ENCODE measurements at places on chromosomes 5 and 9.

GRCh38 chr9:125202846-125203618, 2.7 kb downstream of the RABEPK start:
- no peak for DNase-seq

DNA sequence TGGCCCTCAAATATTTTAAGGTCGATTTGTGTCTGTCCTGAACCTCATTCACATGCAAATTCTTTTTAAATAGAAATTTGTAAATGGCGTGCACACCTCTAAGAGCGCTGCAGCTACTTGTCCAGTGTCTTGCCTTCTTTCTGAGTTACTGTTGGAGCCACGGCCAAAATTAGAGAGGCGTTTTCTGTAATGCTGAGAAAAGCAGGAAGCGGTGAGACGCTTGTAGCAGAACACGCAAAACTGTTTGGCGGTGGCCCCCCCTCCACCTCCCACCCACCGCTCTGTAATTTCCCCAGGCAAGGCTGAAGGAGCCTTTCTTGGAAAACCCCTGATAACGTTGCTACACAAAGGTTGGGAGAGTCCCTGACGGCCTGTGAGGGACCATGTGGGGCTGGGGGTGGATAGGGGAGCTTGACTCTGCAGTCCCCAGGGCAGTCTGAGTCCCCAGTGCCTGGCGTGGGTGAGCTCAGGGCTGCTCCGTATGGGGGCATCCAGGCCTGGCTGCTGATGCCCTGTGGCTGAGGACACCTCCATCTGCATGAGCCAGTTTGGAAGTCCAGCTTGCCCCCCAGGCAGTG, 96.5 kb downstream of the GADD45G start:
- peak; percentile 70 for DNase-seq

DNA sequence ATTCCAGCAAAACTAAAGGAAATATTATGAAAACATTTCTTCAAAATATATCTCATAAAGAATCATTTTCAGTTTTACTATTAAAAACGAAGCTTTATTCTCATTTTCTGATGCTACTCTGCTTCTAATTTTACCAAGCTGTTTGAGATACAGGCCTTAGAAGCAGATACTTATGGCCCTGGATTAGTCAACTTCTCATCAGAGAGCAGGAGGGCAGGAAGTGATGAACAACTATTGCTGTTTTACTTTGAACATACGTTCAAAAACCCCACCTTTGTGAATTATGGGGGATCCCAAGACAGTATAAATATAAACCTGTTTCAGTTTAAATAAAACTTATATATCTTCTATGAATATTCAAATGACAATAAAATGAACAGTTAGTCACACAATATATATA, 16.0 kb downstream of the MPDZ start:
- no peak for DNase-seq

GRCh38 chr5:93572608-93573353, 8.2 kb downstream of the NR2F1-AS1 start:
- no peak for DNase-seq

DNA sequence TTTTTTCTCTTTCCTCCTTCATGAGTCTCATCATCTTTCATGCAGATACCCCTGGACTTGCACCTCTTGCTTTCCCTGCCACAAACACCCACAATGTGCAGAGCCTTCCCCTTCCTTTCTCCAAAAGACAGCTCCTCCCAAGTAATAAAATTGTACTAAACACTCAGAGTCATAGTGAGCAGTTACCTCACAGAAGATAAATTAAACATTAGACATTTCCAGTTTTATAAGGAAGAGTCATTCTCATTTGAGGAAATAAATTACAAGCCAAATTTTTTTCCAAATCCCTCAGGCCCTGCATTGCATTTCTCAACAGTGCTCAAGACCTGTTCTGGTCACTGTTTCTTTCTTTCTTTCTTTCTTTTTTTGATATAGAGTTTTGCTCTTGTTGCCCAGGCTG, 131.5 kb downstream of the ATPSCKMT start:
- no peak for DNase-seq

DNA sequence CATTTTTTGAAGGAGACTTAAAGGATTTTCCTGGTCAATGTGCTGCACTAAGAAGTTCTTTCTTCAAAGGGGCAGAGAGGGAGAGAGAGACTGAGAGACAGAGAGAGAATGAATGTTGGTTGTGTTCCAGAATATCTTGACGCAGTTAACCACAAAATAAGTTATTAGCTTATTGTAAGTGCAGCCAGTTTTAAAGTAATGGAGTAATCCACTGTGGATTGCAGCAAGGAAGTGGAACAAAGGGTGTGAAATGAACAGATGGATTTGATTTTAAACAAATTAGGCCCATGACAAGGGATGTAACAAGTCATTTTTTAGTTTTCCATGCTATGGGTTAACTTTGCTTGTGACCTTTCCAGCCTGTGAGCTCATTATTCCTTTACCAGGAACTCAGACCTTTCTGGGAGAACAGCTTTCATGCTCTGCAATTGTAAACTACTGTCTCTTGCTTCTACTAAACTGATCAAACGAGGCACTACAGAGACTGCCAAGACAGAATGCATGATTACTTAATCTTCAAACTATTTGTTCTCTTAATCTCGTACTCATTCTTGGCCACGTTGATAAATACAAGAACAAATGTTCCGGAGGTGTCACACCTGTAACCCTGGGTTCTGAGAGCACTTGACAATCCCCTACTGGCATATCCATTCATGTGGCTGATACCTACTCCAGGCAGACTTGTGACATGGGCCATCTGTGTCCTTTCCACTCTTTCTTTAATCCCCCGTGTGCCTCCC, 131.1 kb downstream of the TLE1 start:
- DNase-seq = no peak

GRCh38 chr5:139147483-139148087, 50.6 kb downstream of the SIL1 start:
- no peak for DNase-seq

DNA sequence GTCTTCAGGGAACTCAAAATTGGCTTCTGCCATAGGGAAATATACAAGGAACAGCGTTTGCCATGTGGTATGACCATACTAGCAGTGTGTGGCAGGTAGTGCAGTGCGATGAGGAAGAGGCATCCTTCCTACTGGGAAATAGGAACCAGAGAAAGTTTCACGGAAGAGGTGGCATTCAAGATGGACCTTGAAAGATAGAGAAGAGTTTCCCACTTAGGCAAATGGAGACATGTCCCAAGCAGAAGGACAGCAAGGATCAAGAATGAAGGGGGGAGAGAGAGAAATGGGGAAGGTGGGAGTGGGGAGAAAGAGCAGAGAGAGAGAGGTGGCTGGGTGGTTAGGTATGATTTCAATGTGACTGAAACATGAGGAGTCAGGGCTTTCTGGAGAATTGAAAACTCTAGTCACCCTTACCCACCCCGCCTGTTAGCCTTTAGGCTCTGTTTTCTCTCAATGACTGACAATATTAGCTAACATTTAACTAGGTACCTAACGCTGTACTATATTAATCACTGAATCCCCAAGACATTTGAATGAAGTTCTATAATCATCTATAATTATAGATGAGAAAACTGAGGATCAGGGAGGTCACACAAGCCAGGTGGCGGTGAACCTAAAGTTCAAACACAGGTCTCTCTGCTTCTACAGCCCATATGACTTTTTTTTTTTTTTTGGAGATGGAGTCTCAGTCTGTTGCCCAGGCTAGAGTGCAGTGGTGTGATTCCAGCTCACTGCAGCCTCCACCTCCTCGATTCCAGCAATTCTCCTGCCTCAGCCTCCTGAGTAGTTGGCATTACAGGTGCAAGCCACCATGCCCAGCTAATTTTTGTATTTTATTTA, 171.3 kb downstream of the NR3C1 start:
- no peak for DNase-seq

DNA sequence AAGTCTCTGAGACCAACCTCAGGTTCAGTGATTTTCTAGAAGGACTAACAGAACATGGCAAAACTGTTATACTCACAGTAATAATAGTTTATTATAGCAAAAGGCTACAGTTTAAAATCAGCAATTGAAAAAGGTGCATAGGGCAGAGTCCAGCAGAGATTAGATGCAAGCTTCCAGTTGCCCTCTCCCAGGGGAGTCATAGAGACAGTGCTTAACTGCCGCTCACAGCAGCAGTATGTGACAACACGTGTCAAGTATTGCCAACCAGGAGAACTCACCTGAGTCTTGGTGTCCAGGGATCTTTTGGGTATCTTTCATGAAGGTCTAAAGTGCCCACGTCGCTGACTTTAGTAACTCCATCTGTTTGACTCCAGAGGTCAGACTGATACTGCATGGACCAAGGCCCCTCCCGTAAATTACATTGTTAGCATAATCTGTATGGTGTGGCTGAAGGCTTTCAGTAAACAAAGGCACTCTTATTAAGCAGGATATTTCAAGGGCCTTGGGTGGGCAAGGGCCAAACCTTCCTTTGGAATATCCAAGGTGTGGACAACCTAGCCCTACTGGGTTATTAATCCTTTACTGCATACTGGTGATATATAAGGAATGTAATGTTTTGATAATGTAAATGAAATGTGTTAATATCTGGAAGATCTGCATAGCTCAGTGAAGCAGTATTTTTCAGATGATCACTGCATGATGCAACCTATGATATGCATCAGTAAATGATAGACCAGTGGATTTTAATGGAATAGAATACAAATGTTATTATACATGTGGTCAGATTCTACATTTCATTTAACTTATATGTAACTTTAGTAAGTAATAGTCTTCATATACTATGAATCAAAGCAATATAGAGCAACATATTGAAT, 44.0 kb downstream of the RASA1 start:
- no peak for DNase-seq
